ENCODE measurements at places on chromosomes 4 and X. TPM values are rescaled to one million over a fixed set of nuclear protein-coding genes. Genes with fewer than 3 reads are reported as not detected.

JCHAIN gene
- not detected for total RNA-seq

PIR gene
- 0.91 TPM for total RNA-seq

VCX3A gene
- not detected for total RNA-seq

HPSE gene
- total RNA-seq = 19.0 TPM

TBC1D19 gene
- 5.7 TPM for total RNA-seq

RBPJ gene
- total RNA-seq = 61.7 TPM

MAGEA9B gene
- total RNA-seq = not detected

HS3ST1 gene
- total RNA-seq = not detected

PUDP gene
- 16.1 TPM for total RNA-seq

MAGEA12 gene
- not detected for total RNA-seq

FAM13A gene
- 4.7 TPM for total RNA-seq

SPANXB1 gene
- not detected for total RNA-seq

ABCG2 gene
- 0.61 TPM for total RNA-seq

ETDB gene
- total RNA-seq = not detected

MAPK10 gene
- total RNA-seq = not detected

Data from activated CD8-positive, alpha-beta T cell treated with anti-CD3 and anti-CD28 coated beads, Interleukin-2, amount 10 ng/mL, durations not matched to agents 7 days and 5 days (primary cell).